ENCODE measurements at places on chromosomes 6 and 20. TPM values are rescaled to one million over a fixed set of nuclear protein-coding genes. Genes with fewer than 3 reads are reported as not detected.

FERMT1 gene
- total RNA-seq = not detected

MCCD1 gene
- total RNA-seq = not detected

OVOL2 gene
- total RNA-seq = not detected

HCRTR2 gene
- not detected for total RNA-seq

GSTA2 gene
- under 0.01 TPM for total RNA-seq

FRK gene
- 1.6 TPM for total RNA-seq

GHRH gene
- total RNA-seq = not detected
